ENCODE measurements at places on chromosomes 1 and 21.

- no peak for DNase-seq
These were observed 191.5 kb downstream of the NFIA start for GRCh38 chr1:61273861-61274260.

DNA sequence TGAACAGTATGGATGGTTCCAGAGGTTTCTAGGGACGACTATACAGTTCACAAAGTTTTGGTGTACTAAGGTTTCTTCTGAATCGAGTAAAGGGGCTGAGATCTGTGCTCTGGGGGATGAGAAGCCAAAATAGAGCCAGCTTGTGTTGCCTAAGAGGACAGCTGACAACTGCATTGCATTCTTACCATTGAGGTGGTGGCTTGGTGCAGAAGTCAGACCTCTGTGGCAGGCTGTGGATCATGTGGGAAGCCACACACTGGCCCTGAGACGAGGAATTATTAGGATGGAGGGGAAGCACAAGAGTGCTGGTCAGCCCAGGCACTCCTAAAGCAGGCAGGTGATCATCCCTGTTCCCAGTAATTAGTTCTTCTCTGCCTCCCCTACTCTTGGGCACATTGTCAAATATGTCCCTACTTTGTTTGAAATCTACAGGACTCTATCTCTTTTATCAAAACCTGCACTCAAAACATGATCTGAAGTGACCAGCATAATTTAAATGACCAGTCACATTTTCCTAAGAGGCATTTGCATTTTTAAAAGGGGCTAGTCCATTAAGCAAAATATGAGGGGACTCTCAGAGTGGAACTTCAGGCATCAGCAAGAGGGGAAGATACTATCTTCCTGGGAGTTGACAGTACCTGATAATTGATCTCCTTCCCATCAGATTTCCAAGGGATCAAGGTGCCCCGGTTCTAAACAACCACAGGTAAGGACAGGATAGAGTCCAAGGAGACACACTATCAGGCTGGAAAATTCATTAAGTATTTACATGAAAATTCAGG, at the start of gene FCRLB:
Gene FCRLB (plus strand): TSS at position 589 of the 782 bp plus-strand sequence. CDS start 1,129 bp downstream, outside the sequence.
- no peak for DNase-seq

GRCh38 chr1:158055854-158056253, 62.4 kb downstream of the KIRREL1 start:
- DNase-seq: no peak

DNA sequence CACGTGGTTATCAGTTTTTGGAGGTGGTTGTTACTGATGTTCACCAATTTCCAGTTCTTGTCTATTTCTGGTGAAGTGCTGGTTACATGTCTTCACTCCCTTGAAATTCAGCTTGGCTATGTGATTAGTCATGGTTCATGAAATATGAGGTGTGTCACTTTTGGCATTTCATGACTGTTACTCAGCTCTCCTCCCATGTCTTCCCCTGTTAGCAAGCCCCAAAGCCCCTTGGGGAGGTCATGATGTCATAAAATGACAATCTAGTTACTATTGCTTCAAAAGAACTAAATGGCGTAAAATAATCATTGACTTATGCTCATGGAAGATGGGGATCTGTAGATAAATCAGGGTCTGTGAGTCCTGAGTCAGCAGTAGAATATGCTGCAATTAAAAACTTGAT, 425.1 kb downstream of the SETD4 start:
- DNase-seq: no peak

GRCh38 chr1:101131239-101131843, 105.5 kb upstream of the S1PR1 start:
- no peak for DNase-seq

DNA sequence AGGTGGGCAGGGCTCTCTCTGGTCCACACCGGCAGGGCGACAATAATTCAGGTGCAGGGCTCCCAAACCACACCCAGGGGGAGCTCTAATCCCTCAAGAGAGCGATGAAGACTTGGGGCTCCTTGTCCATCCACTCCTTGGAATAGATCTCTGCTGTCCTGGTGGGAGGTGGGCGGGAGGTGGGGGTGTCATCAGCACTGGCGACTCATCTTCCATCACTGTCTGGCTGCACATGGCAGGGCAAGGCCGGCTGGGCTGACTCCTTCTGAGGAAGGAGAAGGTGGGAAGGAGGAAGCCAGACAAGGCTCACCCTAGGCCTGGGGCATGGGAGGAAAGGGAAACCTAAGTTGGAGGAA, 29.3 kb downstream of the TNNT2 start:
- DNase-seq: no peak

DNA sequence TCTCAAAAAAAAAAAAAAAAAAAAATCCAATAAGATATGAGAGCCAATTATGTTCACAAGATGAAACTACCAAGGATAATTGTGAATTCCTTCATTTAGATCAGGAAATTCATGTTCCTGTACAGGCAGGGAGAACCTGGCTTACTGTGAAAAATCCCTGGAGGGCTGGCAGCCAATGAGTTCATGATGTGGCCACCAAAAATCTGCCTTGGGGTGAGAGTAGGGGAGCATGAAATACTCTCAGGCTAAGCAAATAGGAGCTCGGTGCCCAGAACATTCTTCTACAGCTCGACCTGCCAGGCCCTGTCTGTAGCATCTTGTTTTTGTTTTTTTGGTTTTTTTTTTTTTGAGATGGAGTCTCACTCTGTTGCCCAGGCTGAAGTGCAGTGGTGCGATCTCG, 50.1 kb downstream of the PIK3CD start:
- DNase-seq: no peak

- no peak for DNase-seq
These were observed 78.0 kb downstream of the SEC16B start for GRCh38 chr1:177891809-177892208.

GRCh38 chr1:87348341-87349019, 19.8 kb downstream of the LMO4 start:
- no peak for DNase-seq

DNA sequence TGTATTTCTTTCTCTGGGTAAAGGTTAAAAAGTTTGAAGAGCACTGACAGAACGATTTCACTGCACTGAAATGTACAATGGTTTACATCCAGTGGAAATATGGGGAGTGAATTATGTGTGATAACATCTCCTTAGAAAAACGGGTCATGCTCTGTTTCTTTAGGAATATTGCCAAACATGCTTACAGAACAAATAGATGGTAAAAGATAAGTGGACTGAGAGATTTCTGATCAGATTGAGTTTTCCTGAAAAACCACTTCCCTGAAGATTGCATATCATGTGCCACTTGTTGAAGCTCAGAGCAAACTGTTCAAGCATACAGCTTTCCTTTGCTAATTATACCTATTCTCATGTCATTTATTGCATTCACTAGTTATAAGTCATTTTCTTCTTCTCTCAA, 29.9 kb upstream of the DISP1 start:
- no peak for DNase-seq

DNA sequence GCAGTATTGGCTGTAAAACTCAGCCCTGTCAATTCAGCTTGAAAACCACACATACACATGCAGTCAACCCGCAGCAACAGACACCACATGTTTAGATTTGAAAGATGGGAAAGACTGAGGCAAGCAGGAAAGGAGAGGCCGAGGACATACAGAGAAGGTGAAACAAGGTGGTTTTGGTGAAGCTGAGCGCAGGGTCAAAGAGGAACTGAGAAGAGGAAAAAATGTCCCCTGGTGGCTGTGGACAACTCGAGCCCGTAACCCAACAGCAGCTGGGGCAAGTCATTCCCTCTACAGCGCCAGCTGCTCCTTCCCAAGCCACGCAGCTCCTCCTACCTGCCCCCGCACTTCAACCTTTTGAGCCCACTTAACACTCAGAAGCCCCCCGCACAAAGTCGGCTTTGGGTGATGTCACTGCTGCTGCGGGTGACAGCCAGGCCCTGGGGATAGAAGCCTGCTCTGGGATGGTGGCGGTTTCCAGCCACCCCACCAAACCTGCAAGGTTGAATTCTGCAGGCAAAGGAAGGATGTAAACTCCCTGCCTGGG, 63.0 kb downstream of the KCNN3 start:
- no peak for DNase-seq

DNA sequence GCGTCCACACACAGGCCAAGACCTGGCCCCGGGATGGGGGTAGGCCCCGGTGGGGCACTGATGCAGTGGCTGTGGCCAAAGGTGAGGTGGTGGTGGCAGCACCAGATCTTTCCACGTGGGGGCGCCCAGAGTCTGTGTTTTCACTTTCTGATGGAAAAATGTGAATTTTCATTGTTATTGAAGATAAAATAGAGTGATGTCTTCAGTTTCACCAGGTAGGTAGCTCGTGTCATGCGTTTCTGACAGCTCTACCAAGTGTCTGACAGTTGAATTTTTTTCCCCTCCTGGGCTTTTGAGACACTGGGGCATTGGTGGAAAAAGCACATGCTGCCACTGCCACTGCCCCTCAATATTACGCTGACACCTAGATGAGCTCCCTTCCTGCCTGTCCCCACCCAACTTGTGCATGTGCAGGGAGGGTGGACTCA, 40.0 kb upstream of the MAGOH start:
- DNase-seq: peak; percentile 14

- DNase-seq: no peak
These were observed 330.0 kb upstream of the PLD5 start for GRCh38 chr1:242854466-242854865.

DNA sequence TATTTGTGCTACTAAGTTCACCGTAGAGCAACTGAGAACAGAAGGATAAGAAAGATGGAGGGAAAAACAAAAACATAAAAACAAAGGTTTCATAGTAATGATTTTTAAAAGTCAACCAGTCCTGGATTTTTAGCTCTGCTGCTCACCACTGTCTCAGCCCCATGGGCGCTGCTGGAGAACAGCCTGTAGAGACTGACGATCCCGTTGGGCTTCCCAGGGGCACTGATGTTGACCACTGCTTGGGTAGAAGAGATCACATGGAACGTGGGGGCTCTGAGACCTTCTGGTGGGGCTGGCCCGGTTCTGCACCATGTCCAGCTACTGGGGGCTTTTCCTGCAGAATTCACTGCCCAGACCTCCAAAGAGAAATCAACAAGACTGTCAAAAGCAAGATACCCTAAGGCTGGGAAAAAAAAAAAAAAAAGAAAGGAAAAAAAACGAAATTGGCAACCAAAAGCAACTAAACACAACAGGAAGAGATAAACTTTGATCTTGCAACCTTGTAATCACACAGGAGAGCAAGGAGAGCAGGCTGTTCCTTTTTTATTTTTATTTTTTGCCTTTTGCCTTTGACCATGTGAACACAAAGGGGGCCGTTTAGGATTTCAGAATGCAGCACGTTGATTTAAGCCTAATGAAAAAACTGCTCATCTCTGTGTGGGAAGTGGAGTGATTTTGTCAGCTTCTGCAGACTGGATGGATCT, 83.5 kb downstream of the KCTD3 start:
- no peak for DNase-seq

Data from hippocampal formation (tissue), 2 donors.